ENCODE measurements at places on chromosomes 3 and 15.

DNA sequence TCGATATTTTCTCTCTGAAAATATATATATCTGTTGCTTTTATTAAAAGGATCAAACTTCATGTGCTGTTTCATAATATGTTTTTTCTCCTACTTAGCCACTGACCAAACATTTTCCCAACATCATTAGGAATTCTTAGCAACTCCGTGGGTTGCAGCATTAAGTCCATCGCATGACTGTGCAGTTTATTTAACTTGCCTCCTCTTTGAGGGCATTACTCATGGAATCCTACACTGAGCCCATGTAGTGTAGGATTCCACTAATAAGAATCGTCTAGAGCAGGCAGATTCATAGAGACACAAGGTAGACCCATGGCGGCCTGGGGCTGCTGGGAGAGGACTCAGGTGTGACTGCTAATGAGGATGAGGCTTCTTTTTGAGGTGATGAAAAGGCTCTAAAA, 49.3 kb downstream of the CMTM6 start:
- DNase-seq = no peak

DNA sequence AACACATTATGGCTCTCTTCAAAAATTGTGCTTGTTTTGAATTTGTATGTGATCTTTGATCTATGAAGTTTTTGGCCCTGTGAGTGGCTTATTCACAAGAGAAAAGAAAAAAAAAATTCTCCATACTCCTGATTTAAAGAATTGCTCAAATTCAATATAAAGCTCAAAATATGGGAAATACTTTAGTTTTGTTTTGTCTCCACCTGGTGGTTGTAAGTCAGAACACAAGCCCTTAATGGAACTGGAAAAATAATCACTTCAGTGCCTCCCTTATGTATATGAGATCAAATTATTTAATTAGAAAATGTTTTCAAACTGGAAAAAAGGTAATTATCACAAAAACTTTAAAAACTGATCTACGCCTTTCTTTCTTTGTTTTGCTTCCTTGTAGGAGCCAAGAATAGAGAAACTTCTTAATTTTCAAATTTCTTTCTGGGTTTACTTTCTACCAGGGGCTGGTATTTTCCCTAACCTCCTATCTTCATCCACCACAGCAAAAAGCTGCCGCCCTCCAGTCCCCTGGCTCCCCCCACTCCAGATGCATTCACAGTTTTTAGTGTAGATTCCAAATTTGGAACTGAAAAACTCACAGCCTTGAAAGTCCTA, 50.6 kb downstream of the SERP1 start:
- peak; percentile 53 for DNase-seq

DNA sequence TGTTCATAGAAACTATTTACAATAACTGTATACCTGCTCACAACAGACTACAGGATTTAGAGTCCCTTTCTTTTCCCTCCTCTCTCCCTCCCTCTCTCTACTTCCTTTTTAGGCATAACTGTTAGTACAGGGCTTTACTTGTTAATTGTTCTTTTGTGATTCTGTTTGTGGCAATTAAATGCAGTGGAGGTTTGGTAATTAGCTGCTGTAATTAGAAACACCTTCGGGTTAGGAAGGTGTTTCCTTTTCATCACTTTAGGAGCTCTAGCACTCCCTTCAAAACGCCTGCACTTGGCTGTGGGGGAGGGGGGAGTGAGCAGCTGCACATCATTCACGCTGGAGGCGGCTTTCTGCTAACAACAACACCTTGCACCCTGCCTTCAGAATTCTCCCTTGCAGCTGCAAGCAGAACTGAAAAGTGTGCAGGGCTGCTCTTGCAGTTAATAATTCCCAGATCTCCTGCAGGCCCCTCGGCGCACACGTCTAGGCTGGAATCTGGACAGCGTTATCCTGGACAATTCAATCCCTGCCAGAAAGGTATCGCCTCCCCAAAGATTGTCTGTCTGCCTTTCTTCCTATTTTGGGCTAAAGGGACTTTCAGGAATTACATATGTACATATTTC, 242.6 kb upstream of the RGMA start:
- DNase-seq = no peak

- no peak for DNase-seq
Observed at GRCh38 chr3:194690501-194691372, 5.1 kb downstream of the FAM43A start.
